ENCODE measurements at places on chromosomes 7 and 10. TPM values are rescaled to one million over a fixed set of nuclear protein-coding genes. Genes with fewer than 3 reads are reported as not detected.

Gene NPFFR1
- polyA plus RNA-seq: not detected

Gene MBLAC1
- 3.7 TPM for polyA plus RNA-seq

Gene NME8
- not detected for polyA plus RNA-seq

Gene ZKSCAN1
- polyA plus RNA-seq: 27.0 TPM

Measured in hepatocyte (in vitro differentiated cells).